T-helper 2 cell (primary cell): ENCODE measurements at places on chromosomes 7 and 10.
A peak's percentile ranks its signal among the peaks of the same experiment; 100 is the strongest.

DNA sequence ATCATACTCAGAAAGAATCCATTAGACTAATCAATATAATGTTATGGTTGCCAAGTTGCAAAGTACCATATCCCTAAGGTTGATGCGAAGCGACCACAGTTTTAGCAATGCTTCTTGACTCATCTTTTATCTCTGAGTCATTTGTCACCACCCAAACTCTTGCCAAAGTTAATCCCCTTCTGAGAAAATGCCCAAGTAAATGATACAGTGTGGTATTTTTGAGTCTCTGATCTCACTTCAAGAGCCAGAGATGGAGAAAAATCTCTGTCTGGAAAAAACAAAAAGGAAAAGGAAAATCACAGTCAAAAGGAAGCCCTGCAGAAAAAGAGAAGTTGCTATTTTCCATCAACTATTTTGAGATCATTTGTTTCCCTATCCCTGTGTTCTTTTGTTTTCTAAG, 26.7 kb upstream of the OTUD1 start:
- no peak for DNase-seq

GRCh38 chr10:26334932-26335573, 103.1 kb upstream of the APBB1IP start:
- peak; percentile 45 for DNase-seq

DNA sequence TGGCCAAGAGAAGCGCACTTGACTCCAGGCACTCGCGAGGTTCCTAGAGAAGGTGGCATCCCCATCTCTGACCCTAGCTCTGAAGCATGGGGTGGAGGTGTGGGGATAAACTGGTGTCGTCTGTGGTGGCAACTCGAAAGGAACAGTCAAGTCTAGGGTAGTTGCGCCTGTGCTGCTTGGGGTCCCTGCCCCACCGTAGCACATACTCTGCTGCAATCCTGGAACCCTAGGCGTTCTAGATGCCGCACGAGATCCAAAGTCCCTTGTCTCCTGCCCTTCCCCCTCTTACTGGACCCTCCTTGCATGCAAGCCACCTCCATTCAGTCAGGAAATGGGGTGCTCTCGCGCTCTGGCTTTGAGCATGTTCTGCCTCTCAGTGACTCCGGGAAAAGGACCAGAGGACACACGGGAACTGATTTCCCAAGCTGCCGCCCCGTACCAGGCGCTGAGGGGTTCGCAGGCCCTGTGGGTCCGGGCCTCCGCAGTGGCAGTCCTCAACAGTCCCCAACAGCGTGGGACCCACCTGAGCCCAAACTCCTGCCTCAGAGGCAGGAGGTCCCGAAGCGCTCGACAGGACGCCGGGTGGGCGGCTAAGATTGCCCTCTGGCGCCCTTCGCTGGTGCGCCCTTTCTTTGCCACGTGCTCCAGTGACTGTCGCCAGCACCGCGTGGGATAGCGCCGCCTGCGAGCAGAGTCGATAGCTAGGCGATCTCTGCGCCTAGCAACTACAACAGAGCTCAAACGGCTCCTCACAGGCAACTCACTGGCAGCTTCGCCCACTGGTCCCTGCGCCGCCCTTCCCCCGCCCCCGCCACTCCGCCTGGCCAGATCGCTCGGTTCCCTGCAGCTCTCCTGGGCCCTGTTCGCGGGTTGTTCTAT, 452.0 kb downstream of the REEP3 start:
- DNase-seq = no peak

GRCh38 chr10:58637352-58637751, 124.7 kb downstream of the BICC1 start:
- no peak for DNase-seq

DNA sequence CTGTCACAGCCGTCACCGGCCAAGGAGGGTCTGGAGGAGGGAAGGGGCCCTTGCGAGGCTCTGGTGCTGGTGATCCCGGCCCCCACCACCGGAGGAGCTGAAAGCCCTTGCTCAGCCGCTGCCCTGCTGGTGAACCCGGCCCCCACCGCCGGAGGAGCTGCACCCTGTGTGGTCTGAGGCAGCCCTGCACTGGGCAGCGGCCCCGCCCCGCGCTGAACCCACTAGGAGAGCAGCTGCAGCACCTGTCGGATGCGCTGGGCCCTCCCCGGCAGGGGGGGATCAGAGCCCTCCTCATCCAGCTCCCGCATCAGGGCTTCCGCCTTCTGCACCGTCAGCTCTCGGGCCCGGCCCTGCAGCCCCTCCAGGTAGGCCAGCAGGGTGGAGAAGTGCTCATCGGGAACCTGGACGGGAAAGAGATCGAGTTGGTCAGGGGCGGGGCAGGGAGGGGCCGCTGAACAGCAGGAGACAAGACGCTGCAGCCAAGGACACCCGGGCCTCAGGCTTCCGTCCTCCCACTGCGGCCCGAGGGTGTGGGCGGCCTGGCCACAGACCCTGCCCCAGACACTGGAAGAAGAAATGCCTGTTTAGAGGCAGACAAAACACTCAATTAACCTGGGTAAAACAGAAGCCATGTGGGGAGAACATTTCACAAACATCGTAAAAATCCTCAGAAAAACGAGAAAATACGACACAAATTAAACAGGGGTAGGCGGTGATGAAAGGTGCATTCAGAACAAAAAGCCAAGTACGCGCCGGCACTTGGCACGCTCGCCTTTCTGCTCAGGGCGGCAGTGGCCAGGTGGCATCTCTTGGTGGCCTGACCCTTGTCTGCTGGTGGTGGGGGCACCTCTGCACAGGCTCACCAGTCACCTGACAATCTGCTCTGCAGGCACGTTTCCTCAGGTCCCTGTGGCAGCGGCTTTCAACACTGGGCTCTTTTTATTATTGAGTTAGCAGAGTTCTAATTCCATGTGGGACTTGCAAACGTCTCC, 14.7 kb downstream of the CYP2W1 start:
- no peak for DNase-seq

DNA sequence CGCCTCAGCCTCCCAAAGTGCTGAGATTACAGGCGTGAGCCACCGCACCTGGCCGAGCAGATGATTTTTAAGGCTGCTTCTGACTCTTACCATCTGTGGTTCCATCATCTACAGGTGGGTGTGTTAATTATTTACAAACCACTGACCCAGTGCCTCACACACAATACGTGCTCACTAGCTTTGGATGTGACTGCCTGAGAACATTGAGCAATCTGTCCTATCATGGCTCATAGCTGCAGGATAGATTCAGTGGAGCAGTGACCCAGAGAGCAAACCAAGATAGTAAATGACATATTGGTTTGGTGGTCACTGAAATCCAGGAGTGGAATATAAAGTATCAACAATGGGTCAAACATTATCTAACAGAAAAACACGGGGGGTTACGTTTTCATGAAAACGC, 24.1 kb downstream of the GPAM start:
- no peak for DNase-seq

GRCh38 chr7:147869456-147869855, 721.1 kb upstream of the C7orf33 start:
- no peak for DNase-seq

DNA sequence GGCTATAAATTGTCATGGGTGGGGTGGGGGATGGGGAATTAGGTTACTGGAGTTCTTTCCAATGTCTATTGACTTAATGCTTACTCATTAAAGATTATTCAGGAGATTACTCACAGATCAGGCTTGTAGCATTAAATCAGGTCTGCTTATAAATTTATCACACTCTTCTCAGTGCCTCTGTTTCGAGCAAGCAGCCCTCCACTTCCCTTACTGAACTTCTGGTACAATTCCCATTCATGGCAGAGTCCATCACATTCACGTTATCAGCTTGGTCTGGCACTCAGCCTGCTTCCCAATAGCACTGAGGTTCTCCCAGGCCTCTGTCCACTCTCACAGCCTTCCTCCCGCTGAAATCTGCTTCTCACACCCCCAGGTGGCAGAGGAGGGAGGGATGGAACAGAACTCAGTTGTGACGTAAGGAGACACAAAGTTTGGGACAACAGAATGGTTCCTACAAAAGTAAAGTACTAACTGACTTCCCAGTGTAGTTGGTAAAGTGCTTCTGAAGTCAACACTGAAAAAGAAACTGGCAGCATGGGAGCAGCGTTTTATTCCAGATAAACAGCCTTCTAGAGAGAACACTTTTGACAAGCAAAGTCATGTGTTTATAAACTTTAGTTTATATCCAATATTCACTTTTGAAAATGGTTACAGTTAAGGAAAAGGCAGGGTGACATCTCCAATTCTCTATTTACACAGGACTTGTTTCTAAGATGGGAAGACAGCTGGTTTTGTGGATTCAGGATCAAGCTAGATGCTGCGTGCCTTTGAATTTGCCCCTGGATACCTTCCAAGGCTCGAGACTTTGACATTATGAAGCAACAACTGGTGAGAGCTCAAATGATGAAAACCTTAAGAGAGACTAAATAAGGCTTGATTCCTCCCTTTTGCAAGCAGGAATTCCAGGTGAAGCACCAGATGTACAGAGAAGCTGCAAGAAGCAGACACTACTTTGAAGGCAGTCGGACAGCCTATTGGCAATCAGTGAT, 81.4 kb downstream of the ATXN7L1 start:
- DNase-seq = no peak

DNA sequence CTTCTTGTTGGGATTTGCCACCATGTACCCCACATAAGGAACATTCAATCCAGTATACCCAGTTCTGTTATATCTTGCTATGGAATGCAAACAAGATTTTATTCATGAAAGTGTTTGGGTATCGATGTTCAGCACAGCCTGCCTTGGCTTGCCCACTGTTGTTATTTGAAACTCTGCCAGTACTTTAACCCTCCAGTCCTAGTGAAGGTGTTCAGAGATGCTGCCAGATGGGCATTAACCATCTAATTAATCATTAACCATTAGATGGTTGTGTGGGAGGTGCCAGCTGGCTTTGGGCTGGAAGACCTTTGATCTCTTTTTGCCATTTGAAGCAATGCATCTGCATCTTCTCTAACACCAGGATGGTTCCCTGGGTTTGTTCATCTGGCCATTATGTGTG, 363.0 kb downstream of the SH2D4B start:
- no peak for DNase-seq

GRCh38 chr7:101625031-101625791, 3.9 kb downstream of the MYL10 start:
- no peak for DNase-seq

- no peak for DNase-seq
Measured at GRCh38 chr7:15305002-15305600, 256.7 kb downstream of the AGMO start.

DNA sequence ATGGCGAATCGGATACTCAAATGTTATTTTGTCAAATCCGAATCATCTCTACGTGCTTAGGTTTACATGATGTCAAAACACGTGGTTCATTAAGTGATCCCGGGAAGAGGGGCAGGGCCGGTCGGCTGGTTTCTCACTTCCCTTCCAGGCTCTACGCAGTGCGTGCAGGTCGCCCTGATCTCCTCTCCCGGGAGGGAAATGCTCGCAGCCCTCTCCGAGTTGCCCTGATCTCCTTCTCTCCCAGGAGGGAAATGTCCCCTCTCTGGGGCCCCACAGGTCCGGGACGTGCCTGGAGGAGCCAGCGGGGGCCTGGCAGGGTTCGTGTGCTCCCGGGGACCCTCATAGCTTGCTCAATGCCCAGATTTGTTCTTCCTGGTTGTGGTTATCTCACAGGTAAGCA, 202.7 kb downstream of the DNAJB6 start:
- DNase-seq = no peak

DNA sequence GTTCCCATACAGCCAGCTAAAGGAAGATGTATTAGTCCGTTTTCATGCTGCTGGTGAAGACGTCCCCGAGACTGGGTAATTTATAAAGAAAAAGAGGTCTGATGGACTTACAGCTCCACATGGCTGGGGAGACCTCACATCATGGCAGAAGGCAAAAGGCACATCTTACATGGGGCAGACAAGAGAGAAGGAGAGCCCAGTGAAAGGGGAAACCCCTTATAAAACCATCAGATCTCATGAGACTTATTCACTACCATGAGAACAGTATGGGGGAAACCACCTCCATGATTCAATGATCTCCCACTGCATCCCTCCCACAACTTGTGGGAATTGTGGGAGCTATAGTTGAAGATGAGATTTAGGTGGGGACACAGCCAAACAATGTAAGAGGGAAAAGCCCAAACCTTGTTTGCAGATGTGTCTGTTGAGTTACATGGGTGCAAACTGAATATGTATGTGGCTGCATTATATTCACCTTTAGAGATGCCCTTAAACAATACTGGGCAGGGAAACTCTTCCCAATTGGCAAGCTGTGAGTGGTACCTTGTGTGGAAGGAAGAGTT, 13.1 kb upstream of the BRAF start:
- no peak for DNase-seq

GRCh38 chr10:103130910-103131309, 62.2 kb downstream of the NT5C2 start:
- DNase-seq = no peak

DNA sequence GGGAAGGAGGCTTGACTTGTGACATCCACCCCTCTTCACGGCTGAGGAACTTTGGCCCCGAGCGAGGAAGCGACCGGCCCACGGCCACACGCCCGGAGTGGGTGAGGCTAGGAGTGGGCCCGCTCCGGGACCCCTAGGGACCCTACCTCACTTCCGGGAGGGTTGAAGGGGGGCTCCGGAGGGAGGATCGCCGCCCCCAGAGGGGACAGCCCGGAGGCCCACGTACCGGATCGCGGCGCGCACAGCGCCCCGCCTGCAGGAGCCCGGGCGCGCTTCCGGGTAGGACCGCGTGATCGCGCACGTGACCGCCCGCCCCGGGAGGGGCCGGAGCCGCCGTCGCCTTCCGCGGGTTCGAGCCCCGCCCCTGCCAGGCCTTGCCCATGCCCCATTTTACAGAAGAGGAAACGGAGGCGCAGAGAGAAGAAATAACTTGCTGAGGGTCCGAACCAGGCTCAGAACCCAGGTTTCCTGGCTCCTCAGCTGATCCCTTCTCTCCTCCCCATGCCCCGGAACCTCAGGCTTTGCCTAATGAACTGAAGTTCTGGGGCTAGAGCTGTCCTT, at the start of gene HPS1:
HPS1 (minus strand) TSS at position 275 of the 561 bp plus-strand sequence. CDS start 3,695 bp downstream, outside the sequence.
- DNase-seq = peak; percentile 90

DNA sequence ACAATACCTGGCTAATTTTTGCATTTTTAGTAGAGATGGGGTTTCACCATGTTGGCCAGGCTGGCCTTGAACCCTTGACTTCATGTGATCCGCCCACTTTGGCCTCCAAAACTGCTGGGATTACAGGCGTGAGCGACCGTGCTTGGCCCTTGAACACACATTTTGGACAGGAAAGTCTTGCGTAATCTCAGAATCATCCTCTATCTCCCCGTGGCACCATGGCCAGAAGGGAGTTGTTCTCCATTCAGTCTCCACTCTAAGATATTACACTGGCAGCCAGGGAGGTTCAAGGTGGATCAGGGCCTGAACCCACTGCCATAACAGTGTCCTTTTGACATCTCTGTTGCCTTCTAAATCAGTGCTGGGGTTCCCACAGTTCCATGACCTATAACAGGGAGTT, 29.2 kb upstream of the GALNTL5 start:
- no peak for DNase-seq
